SIG-M5 (cell line): ENCODE measurements at places on chromosomes 5 and 9.

GRCh38 chr5:135271533-135272310 lies 127.3 kb downstream of the MACROH2A1 start:
- no peak for DNase-seq

- no peak for DNase-seq
These were observed 94.7 kb upstream of the SAP30L start for GRCh38 chr5:154351141-154351540.

GRCh38 chr9:35981699-35982098 lies 23.7 kb upstream of the OR2S2 start:
- no peak for DNase-seq

DNA sequence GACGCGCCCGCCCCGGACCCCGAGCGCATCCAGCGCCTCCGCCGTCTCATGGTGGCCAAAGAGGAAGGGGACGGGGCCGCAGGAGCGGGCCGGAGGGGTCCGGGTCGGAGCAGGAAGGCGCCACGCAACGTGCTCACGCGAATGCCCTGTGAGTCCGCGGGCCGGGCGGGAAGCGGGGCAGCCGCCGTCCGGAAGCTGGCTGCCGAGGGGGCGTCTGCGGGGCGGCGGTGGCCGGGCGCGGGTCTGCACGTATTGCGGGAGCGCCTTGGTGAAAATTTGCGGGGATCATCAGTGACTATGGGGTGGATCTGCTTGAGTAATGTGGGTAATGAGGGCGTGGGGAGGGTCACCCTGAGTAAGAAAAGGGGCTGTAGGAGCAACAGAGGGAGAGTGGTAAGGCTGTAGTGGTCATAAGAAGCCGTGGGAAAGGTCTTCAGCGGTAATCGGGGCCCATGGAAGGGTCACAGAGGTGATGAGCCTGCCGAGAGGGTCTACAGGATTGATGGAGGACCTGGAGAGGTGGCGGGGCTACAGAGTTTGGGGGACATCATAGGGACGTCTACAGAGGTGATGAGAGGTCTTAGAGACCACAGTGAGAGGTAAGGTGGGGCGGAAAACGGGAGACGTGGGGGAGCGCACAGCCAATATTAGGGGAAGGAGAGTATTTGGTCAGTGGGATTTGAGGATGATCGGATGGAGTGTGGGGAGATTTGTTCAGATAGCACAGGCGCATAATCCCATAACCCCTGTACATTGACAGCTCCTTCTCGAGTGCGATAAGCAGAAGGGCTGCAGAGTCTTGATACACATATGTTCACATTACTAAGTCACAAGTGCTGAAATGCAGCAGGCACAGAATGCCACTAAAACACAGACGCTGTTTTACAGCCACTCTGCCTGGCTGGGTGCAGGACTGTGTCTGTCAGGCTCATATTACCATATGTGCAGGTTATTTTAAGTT lies 819 bp downstream of the LSM11 start:
- DNase-seq: no peak

GRCh38 chr9:81132318-81132717 lies 557.0 kb downstream of the TLE1 start:
- no peak for DNase-seq

DNA sequence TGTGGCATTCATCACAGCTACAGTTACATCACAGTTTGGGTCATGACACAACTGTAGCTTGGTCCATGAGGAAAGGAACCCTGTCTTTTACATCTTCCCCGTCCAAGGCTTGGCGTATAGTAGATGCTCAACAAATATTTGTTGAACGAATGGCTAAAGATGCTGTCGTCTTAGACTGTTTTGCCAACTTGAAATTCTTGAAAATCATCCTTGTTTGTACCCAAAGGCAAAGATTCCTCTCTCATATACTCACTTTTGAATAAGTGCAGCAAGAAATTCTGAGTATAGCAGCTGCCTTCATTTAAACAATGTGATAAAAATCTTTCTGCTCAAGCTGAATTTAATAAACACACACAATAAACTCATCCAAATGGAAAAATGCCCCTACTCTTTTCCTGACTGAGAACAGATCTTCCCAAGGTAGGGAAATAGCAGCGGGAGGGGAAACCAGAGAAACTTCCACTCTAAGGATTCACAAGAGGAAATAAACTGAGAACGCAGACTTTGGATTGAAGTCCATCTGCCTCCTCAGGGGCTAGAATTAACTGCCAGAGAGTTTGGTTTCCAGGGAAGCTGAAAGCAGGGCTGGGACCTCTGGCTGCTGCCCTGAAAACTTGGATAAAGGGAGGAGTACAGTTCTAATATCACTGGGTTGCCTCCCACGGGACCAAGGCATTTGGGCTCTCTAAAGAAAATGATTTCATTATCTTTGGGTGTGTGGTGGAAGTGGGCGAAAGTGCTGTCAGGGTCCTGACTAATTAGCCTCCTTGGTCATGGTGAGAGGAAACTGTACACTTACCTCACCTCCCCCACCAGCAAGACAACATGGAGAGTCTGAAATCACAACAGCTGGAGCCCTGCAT lies 99.1 kb downstream of the DPYSL3 start:
- DNase-seq: no peak
